Hematopoietic multipotent progenitor cell treated with erythropoietin and hydrocortisone succinate and interleukin-3 and kit ligand, for 4 days (in vitro differentiated cells): ENCODE measurements at places on chromosomes 11 and 22.

GRCh38 chr11:64616817-64617216, 25.8 kb downstream of the SLC22A12 start:
- no peak for DNase-seq

DNA sequence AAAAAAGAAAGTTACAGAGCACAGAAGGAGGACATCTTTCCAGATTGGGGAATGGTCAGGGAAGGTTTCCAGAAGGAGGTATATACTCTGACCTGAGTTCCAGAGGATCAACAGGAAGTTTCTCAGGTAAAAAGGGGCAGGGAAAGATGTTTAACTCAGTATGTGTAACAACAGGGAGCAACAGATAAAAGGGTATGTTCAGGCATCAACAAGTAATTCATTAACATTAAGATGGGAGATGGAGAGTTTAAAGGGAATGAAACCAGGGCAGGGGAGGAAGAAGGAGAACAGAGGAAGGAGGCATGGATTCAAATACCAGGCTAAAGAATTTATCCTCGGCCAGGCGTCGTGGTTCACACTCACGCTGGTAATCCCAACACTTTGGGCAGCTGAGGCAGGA, 2.5 kb upstream of the DENND5A start:
- DNase-seq = no peak

DNA sequence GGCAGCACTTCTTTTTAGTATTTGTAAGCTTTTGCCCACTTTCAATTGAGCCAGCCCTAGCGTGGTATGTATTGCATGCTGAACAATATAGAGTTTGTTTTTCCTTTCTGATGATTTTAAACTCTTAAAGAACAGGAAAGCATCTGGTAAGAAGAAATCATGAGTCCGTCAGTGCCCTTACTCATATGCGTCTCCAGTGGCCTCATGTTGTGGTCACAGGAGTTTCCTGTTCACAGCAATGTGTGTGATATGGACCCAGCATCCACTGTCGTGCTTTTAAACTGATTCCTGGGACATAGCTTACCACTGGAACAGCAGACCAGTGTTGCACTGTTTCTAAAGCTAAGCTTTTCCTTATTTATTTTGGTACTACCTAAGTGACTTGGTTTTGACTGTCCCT, 40.1 kb downstream of the BID start:
- DNase-seq = peak; percentile 79

DNA sequence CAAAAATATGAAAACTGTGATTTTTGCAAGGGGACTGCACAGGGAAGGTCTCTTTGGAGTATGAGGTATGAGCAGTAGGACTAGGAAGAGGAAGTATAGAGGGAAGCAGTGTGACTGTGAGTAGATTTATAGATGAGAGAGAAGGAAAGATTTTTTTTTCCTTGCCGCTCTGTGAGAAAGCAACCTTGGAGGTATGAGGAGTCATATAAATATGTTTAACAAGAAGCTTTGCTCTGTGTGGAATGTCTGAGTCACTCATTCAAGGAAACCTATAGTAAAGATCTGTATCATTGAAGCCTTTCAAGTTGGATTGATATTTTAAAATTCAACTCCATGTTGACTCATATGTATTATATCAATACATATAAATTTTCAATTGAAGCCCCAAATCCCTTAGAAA, 26.2 kb downstream of the DNHD1 start:
- no peak for DNase-seq

- DNase-seq = no peak
Measured at GRCh38 chr11:73468590-73469161, 92.5 kb downstream of the RELT start.

DNA sequence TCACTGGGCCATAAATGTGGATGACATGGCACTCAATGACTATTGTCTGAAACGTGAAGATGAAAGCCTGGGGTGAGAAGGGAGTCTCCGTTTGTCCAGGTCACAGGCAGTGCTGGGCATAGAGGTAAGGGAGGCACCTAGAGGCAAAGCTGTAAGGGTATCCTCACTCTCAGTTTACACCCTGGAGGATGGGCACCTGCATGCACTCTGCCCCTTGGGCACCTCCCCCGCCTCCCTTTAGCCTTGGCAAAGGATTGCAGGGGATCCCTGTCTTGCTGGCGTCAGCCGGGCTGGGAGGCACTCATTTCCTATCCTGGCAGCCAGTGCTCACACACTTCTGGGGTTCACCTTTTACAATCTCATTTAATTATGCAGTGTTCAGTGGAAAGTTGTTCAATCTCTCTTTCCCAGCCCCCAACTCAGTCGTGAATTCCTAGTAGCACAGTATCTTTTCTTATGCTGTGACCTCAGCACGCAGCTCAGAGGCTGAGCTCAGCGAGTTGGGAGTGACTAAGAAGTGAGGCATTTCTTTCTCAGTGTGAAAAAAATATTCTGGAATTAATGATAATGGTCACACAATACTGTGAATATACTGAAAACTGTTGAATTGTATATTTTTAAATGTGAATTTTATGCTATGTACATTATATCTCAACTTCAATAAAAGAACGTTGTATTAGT, 866.6 kb downstream of the BRD1 start:
- DNase-seq = no peak

DNA sequence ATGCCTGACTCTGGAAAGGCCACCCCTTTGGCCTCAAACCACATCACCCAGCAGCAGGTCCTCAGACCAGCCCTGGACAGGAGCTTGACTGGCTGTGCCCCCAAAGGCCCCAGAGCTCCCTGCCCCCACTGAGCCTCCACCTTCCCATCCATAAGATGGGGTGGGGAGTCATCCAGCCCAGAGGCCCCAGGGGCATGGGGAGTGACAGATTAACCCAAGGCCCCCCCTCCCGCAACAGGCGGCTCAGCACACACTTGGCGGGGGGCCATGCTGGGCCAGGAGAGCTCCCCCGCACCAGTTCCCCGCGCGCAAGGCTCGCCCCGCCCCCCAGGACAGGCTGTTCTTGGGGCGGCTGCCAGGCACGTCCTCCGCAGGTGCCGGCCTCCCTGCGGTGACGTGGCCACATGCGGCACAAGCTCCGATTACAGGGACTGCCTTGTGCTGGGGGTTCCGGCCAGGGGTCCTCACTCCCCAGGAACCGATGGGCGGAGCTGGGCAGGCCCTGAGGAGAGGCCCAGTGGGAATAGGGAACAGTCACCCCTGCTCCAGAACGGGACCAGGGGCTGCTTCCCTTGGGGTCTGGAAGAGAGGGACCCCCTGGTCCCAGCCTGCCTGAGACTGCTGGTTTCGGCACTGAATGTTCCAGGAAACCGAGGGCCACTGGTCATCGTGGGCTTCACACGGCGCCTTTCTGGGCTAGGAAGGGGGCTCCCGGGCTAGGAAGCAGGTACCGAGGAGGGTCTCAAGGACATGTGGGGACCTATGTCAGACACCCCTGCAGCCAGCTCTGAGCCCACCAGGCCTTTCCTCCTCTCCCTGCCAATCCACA, 5.1 kb upstream of the CDKN1C start:
- no peak for DNase-seq

DNA sequence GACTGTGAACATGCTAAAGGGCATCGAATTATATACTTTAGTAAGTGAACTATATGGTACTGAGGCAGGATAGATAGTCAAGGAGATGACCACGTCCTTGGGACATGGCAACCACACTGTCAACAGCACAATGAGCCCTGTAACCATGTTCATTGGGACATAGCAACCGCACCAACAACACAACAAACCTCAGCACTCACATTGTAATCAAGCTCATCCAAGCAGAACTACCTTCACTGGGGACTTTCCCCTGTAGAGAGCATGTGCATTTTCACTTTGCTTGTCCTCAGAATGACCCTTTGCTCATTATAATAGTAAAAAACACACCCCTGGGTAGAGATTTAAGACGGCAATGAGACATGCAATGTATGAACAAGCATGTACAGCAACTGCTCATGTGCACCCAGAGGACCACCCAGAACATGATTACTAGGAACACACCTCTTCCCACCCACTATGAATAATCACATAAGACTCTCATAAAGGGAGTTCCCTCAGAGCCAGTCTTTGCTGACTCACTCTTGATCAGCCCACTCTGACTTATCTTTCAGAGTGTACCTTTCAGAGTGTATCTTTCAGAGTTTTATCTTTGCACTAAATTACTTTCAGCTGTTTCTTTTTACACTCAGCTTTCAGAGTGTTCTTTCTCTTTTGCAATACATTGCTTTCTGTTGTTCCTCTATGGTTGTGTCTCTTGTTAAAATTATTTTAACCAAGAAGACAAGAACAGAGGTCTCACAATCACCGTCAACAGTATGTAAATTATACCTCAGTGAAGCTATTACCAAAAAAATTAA, 4.1 kb upstream of the PLAAT2 start:
- DNase-seq = peak; percentile 88

- no peak for DNase-seq
Measured at GRCh38 chr22:29121124-29121523, 48.3 kb downstream of the KREMEN1 start.

- no peak for DNase-seq
Measured at GRCh38 chr11:86877503-86877902, 77.2 kb downstream of the PRSS23 start.

GRCh38 chr11:84227970-84228665, 942.0 kb upstream of the CCDC90B start:
- DNase-seq = no peak

DNA sequence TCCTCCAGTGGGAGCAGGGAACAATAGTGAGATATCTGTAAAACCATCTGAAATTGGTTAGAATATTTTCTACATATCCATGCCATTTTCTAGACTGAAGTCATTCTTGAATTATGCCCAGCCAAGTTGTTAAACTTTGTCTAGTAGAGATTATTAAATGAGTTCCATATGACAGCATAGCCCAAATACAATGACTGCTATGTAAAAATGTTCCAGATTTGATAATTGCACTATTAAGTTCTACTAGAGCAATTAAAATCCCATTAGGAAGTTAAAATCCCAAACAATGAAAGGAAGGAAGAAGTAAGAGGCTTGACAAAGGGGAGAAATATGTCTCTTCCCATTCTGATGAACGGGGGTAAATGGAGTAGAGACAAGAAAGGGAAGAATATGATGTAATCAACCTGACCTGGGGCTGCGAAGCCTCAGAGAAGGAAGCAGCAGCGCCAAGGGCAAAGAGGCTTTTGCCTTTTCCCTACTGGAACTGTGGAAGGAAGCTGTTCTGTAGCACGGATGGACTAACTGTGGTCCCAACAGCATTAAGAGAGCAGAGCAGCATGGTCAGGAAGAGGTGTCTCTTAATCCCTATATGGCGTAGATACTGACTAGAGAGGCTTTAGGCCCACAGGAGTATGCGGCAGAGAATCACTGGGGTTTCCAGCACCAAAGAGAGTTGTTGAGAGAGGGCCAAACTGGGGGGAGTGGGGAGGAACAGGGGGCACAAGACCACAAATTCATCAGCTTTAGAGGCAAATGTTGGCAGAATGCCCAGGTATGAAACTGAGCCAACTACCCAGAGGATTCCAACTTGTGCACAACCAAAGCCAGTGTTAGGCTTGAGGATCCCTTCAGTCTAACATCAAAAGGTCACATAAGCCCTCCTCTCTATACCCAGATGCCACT, 26.7 kb downstream of the RRP8 start:
- DNase-seq = peak; percentile 59

- DNase-seq = no peak
Measured at GRCh38 chr11:130237282-130238006, 77.3 kb downstream of the ZBTB44 start.

GRCh38 chr11:121964591-121964990, 151.4 kb downstream of the BLID start:
- DNase-seq = peak; percentile 8
